Tibial artery (tissue), 4 donors: ENCODE measurements at places on chromosomes 1 and 21.

DNA sequence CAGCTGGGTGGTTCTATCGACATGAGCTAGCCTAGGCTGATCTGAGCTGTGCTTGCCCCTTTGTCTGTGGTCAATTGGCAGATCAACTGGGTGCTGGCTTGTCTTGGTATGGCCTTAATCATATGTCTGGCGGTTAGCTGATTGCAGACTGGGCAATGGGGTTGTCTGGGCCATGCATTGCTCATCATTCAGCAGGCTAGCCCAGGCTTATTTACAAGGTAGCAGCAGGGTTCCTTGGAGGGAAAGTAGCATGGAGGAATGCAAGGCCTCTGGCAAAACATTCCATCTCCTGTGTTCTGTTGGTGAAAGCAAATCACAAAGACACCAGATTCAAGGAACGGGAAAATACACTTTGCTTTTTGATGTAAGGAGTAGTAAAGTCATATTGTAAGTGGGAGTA, 84.0 kb upstream of the IVNS1ABP start:
- DNase-seq, result no peak

DNA sequence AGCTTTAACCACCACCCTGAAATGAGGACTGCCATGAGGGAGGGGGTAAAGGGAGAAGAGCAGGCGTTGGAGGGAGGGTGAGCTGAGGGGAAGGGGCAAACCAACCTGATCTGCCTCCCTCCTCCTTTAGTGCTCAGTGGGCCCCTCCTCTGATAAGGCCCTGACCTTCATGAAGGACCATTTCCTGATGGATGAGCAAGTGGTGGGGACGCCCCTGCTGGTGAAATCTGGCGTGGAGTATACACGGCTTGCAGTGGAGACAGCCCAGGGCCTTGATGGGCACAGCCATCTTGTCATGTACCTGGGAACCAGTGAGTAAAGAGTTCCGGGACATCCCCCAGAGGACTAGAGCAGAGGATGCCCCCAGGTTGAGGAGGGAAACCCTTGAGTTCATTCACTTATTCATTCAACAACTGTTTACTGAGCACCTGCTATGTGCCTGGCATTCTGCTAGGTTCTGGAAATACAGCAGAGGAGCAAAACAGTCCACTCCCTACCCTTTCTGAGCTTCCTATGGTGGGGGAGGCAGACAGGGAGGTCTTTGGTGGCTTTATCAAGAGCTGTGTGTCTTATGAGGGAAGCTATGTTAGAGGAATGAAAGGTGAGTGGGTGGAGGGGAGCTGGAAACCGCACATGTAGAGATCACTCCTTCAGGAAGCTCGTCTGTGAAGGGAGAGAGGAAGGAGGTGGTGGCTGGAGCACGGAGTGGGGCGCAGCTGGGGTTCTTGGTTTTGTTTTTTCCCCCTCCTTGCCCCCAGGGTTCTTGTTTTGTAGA, 19.5 kb downstream of the SEMA4A start:
- DNase-seq, result no peak

DNA sequence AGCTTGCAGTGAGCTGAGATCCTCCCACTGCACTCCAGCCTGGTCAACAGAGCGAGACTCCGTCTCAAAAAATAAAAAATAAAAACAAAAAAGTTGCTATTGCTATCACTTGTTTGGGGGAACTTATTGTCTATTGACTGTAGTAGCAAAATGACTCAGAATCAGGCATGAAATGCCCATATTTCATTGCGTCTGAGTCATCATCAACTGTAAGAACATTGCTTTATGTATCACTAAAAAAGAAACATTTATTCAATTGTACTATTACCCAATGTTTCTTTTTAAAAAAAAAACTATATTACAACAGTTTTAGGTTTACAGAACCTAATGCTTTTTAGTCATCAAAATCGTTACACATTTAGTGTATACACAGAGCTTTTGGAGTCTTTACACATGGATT, 91.0 kb upstream of the FMN2 start:
- DNase-seq, result no peak

DNA sequence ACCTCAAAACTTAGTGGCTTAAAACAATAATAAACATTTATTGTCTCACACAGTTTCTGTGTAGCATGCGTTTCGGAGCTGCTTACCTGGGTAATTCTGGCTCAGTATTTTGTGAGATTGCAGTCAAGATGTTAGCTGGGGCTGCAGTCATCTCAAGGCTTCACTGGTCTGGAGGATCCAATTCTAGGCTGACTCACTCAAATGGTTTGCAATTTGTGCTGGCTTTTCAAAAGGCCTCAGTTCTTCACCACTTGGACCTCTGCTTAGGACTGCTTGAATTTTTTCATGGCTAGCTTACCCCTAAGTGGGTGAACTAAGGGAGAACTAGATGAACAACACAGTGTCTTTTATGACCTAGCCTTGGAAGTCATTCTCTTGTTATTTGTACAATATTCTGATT, 21.0 kb downstream of the XPR1 start:
- DNase-seq, result no peak

DNA sequence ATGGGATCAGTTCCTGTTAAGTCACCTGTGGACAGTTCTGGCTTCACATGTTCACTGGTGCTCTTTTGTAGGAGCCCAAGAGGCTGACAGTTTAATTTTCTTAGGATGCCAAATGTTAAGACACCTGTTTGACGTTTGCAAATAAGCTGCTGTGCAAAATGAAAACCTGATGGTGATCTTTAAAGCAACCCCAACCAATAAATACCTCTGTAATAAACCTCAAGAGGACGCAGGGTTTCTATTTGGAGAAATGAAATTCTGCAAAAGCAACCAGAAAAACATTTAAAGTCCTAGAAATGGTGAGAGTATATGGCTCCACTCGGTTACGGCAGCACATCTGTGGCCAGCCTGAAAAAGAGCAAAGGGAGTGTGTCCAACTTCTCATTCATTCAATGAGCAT, 5.7 kb upstream of the RHEX start:
- DNase-seq, result no peak

- DNase-seq, result no peak
These were observed 11.0 kb downstream of the SFPQ start for GRCh38 chr1:35181790-35182455.

GRCh38 chr1:187566354-187566753, 737.6 kb downstream of the PLA2G4A start:
- DNase-seq, result no peak

- peak; percentile 83 for DNase-seq
These were observed 27.5 kb downstream of the ARID1A start for GRCh38 chr1:26723013-26723991.

- DNase-seq, result no peak
These were observed 74.6 kb upstream of the NFIA start for GRCh38 chr1:61007534-61008364.

DNA sequence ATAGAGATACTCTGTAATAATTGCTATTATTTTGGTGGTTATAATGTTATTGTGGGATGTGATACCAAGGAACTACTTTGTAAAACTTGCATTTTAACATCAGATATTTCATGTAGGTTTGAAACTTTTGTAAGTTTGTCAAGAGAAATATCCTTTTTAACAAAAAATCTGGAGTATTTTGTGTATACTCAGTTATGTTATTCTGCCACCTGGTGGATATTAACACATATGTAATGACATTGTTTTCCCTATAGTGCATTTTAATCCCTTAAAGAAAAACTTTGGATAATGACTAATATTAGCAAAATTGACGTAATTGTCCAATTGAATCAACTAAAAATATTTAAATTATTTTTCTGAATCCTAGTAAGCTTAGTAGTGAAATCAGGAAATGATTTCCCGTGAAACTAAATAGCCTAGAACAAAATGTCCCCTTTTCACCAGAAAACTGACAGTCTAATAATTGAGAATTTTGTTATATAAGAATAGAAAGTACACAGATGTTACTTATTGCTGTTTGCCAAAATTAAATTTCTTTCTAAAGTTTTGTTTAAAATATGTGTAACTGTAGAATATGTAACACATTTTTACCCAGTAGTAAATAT, 39.6 kb downstream of the KCTD3 start:
- no peak for DNase-seq

DNA sequence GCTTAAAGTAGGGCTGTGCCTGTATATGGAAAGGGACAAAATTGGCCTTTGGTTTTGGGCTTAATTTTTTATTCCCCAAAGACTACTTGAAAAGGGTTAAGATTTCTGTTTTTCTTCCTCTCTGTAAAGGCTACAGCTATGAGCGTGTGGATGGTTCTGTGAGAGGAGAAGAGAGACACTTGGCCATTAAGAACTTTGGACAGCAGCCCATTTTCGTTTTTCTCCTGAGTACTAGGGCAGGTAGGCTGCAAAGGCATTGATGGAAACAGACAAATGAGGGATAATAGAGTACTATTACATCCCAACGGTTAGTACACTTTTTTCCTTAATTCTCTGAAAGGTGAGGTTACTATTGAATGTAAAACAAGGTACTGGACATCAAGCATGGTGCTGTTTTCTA, 29.6 kb downstream of the CHD1L start:
- no peak for DNase-seq

GRCh38 chr1:157682710-157683437, 17.7 kb downstream of the FCRL3 start:
- DNase-seq, result no peak

DNA sequence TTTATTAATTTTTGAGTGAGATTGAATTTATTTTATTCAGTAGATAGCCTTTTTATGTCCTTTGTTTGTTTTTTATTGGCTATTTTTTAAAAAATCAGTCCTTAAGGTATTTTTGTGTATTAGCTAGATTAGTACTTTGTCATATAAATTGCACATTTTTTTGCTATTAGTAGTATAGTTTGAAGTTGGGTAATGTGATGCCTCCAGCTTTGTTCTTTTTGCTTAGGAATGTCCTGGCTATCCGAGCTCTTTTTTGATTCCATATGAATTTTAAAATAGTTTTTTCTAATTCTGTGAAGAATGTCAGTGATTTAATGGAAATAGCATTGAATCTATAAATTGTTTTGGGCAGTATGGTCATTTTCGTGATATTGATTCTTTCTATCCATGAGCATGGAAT, 80.4 kb downstream of the MAN1A2 start:
- DNase-seq, result no peak

DNA sequence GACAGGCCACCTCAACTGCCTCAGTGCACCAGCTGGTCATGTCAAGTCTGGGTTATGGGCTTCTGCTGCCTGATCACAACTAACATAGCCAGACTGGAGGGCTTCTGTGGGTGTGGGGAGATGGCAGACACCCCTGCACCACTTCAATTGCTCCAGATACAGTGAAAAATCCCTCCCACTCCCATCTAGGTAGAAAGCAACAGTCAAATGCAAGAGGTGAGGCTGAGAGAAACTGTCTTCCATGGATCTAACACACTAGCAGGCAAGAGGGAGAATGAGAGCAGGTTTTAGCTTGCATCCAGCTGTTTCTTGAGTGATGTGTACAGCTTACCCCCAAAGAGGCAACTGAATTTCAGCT, 10.8 kb downstream of the KCNA2 start:
- DNase-seq, result no peak

GRCh38 chr21:45074048-45074817, at the start of gene ADARB1:
ADARB1 (plus strand) TSS chr21:45074580; CDS start chr21:45171657, 97,077 bp downstream.
- no peak for DNase-seq

DNA sequence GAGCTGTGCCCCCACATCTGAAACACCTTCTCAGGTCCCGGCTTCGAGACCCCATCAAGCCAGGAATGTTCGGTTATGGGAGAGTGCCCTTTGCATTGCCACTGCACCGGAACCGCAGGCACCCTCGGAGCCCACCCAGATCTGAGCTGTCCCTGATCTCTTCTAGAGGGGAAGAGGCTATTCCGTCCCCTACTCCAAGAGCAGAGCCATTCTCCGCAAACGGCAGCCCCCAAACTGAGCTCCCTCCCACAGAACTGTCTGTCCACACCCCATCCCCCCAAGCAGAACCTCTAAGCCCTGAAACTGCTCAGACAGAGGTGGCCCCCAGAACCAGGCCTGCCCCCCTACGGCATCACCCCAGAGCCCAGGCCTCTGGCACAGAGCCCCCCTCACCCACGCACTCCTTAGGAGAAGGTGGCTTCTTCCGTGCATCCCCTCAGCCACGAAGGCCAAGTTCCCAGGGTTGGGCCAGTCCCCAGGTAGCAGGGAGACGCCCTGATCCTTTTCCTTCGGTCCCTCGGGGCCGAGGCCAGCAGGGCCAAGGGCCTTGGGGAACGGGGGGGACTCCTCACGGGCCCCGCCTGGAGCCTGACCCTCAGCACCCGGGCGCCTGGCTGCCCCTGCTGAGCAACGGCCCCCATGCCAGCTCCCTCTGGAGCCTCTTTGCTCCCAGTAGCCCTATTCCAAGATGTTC, 4.3 kb downstream of the ADAMTSL4 start:
- no peak for DNase-seq

GRCh38 chr1:19651141-19651737, 7.1 kb downstream of the NBL1 start:
- DNase-seq, result peak; percentile 80

DNA sequence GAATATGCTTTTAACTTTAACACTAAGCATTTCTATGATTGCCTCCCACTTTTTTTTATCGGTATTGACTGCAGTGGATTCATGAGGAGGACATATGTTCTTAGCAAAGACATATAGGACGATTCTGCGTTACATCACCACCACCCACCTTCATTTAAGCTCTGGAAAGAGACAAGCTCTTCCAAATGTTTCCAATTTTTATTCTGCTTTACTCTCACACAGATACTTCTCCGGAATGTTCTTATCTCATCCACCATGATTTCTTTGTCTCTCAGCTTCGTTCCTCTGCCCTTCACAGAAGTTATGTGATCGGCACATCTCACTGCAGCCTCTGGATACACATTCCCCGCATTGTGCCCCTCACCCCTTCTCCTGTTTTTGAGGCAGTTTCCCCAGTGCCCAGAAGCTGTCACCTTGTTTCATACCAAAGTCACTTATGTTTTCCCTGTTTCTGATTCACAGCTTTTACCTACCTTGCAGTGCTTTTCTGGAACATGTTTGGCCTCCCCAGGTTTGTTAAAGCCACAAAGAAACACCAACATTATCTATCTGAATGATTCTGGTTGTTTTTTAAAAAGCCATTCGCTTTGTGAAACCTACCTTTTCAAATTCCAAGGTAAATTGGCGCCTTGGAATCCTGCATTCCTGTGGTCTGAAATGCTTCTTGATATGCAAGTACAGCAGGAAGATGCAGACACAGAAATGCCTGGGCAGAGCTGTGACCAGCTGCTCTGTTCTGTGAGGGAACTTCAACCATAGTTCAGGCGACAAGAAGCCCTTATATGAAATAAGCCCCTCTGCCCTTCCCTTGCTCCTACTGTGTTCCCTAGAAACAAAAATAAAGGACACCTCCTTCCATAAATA, 1020.2 kb downstream of the TTLL7 start:
- DNase-seq, result no peak

DNA sequence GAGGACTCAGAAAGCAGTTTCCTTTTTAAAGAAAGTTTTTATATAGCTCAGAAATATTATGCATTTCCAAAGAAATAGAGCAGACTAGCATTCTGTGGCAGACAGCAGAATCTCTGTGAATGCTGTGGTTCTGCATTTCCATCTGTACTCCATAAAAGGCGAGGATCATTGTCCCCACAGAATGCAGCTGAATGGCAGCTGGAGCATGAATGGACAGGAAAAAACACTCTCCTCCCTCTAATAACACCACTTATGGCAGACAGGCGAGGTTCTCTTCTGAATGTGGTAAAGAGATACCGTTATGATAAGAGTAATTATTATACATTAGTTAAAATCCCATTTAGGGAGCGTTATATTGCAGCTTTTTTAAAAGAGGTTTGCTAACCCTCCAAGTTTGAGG, 81.4 kb upstream of the WLS start:
- DNase-seq, result no peak
